ENCODE measurements at places on chromosomes 1 and 21.

GRCh38 chr1:168623003-168623828 lies 46.8 kb downstream of the XCL1 start:
- no peaks in the 10 kb centered on the region for H3K36me3 ChIP-seq
- DNase-seq: no peak
- no peaks in the 10 kb centered on the region for H3K4me1 ChIP-seq
- H3K27me3 ChIP-seq: no peaks in the 10 kb centered on the region
- no peak overlapping the region for H3K27ac ChIP-seq

- no peak overlapping the region for H3K4me3 ChIP-seq
- H3K27me3 ChIP-seq: no peaks in the 10 kb centered on the region
Measured at GRCh38 chr1:37423810-37424209, 50.6 kb upstream of the ZC3H12A start.

GRCh38 chr1:2198571-2198970 lies 4.0 kb upstream of the FAAP20 start:
- DNase-seq: no peak
- H3K27me3 ChIP-seq: no peaks in the 10 kb centered on the region
- H3K36me3 ChIP-seq: no peaks in the 10 kb centered on the region
- peak overlapping the region; percentile 61 for H3K27ac ChIP-seq
- H3K4me3 ChIP-seq: no peak overlapping the region
- peaks cover 30% of the 10 kb centered on the region for H3K4me1 ChIP-seq

GRCh38 chr1:185438936-185439335 lies 121.9 kb upstream of the IVNS1ABP start:
- no peaks in the 10 kb centered on the region for H3K36me3 ChIP-seq
- H3K4me1 ChIP-seq: peaks cover 19% of the 10 kb centered on the region
- H3K4me3 ChIP-seq: no peak overlapping the region

- no peaks in the 10 kb centered on the region for H3K36me3 ChIP-seq
- H3K27me3 ChIP-seq: no peaks in the 10 kb centered on the region
- no peak overlapping the region for H3K4me3 ChIP-seq
- H3K27ac ChIP-seq: no peak overlapping the region
Measured at GRCh38 chr1:230375147-230375546, 51.0 kb downstream of the PGBD5 start.

- peaks cover 20% of the 10 kb centered on the region for H3K4me1 ChIP-seq
- no peaks in the 10 kb centered on the region for H3K27me3 ChIP-seq
- no peaks in the 10 kb centered on the region for H3K36me3 ChIP-seq
- peak overlapping the region; percentile 38 for H3K27ac ChIP-seq
Measured at GRCh38 chr1:168466092-168466713, 77.6 kb downstream of the XCL2 start.
